Effector CD8-positive, alpha-beta T cell (primary cell): ENCODE measurements at places on chromosomes 4 and X.

DNA sequence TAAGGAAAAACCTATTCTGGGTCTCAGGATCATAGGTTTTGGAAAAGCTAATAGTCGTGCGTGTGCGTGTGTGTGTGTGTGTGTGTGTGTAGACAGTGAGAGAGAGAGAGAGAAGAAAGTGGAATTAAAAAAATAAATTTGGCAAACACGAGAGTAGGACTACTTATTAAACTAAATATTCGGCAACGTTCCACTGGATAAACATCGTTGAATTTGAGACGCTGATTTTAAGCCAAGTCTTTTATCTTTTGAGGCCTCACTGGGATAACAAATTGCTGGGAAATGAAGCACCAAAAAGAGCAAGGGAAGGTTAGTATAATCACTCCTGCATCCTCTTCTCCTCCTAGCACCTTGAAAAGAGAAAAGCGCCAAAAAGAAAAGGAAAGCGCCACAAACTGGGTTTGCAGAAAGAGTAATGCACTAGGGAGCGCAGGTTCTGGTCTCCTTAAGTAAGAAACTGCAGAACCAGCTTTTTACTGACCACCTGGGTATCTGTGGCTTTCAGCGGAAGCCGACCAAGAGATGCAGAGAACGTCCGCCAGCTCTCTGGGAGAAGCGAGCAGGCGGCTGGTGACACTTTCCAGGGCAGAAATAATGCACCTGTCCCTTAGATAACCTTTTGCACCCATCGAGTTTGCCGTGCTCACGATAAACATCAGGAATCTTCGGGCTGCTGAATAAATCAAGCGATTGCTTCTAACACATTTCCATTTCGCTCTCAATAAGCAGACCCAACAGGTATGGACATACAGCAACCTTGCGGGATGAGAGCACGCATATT is 3.4 kb downstream of the ATOH1 start:
- DNase-seq, result no peak

- no peak for DNase-seq
These were observed 151.5 kb downstream of the CENPC start for GRCh38 chr4:67393699-67394281.

GRCh38 chr4:26356081-26356501 is 35.3 kb downstream of the RBPJ start:
- no peak for DNase-seq

DNA sequence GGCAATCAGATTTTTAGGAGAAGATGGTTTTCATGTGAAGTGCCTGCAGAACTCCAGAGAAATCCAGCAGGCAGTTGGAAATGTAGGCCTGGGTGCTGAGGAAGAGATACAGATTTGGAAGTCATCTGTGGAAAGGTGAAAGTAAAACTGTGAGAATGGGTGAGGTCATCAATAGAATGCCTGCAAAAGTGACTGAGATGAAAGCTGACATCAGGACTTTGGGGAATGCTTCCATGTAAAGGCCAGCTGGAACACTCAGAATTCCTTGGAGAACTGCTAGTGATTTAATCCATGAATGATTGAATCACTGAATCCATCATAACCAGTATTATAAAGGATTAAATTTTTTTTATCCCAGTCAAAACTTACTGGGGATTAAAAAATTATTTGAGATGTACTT is 124.5 kb upstream of the GIMD1 start:
- DNase-seq, result no peak

GRCh38 chrX:154696676-154697045 is 43.3 kb upstream of the CTAG2 start:
- no peak for DNase-seq

DNA sequence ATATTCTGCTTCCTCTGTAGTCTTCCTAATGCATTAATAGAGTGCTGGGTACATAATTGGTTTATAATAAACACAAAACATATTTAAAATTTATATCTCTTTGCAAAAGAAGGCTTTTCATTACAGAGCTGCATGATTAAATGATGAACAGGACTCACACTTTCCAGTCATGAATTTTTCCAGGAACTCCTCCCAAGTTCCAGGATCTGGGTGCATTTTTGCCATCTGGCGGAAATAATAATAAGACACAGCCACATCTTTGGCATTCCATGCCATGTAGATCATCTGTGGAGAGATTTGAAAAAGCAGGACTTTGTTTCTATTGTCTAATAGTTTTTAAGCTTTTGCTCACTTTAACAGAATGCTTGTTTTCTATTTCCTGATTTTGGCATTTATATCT is 40.2 kb upstream of the SULT1B1 start:
- DNase-seq, result no peak

GRCh38 chrX:55057675-55058249 is 17.1 kb upstream of the PAGE2B start:
- no peak for DNase-seq

- no peak for DNase-seq
These were observed 409.3 kb downstream of the ARHGAP24 start for GRCh38 chr4:85884251-85884650.

- no peak for DNase-seq
These were observed 30.7 kb upstream of the CLCN4 start for GRCh38 chrX:10126044-10126443.

GRCh38 chr4:4870576-4871241 is 11.2 kb downstream of the MSX1 start:
- no peak for DNase-seq

DNA sequence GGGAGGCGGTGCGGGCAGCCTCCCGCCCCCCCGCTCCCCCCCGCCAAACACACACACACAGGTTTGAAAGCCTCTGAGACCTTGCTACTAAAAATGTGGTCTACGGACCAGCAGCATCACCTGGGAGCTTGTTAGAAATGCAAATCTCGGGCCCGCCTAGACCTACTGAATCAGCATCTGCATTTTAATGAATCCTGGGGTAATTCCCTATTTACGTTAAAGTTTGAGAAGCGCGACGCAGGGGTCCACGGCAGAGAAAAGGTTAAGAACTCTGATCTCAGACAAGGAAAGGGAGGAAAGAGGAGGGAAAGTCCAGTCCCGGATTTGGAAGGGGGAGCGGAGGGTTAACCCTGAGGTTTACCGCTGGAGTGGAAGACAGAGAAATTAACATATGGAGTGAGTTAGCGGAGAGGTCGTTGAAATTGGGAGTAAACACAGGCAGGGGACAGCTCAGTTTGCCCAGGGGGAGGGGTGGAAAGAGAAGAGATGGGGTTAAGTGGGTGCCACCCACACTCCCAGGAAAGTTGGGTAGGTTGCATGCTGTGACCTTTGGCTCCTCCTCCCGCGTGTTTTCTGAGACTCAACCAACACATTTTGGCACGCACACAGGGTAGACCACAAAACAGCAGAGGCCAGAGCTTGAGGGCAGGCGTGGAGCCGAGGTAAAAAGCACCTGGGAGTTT is 483.6 kb downstream of the BCOR start:
- no peak for DNase-seq

DNA sequence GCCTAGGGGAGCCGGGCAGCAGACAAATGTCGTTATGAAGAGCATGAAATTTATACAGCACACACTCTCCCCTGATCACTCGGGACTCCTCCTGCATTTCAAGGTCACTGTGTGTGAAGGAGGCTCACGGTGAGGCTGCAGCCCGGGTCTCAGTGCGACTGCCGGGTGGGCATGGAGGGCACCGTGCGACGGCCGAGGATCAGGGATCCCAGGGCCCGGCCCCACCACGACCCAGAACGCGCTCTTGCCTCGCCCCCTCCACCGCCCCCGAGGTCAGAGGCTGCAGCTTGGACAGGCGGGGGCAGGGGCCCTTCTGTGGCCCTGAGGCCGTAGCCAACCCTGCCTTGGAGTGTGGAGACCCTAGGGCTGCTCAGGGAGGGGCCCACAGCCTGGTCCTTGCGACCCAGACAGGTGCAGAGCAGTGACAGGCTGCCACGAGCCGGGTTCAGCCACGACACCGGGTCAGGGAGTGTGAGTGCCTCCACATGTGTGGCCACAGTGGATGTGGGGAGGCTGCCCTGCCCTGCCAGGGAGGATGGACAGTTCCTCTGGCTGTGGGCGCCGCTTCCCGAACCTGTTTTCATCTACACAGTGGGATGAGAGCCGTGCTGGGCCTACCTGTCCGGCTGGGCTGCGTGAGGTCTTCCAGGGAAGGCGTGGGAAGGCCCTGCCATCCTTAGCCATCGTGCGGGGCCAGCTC is 89.3 kb upstream of the NKX1-1 start:
- DNase-seq, result no peak

DNA sequence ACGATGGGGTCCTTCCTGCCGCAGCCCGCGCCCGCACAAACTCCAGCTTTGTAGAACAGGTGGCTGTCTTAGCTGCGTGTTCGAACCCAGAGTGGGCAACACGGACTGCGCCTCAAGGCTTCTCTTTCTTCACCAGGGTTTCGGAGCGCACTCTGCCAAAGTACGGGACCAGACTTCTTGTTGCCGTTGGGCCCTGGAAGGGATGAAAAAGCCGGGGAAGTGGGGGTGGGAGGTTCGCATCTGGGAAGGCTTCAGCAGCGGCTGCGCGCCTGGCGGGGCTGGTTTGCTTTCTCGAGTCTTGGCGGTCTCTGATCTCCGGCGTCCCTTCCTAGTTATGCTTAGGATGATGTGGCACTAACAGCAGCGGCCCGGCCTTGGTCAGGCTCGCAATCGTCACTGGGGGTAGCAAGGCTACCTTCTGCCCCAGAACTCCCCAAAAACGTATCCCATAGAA is 673 bp downstream of the PARM1 start:
- DNase-seq, result no peak
